ENCODE measurements at places on chromosomes 7 and 10.
A peak's percentile ranks its signal among the peaks of the same experiment; 100 is the strongest.

- no peak for DNase-seq
These were observed 71.3 kb downstream of the KCND2 start for GRCh38 chr7:120344276-120344675.

- no peak for DNase-seq
These were observed 7.4 kb downstream of the HK1 start for GRCh38 chr10:69285699-69286098.

GRCh38 chr7:140881507-140882228 lies 43.1 kb downstream of the BRAF start:
- DNase-seq = no peak

DNA sequence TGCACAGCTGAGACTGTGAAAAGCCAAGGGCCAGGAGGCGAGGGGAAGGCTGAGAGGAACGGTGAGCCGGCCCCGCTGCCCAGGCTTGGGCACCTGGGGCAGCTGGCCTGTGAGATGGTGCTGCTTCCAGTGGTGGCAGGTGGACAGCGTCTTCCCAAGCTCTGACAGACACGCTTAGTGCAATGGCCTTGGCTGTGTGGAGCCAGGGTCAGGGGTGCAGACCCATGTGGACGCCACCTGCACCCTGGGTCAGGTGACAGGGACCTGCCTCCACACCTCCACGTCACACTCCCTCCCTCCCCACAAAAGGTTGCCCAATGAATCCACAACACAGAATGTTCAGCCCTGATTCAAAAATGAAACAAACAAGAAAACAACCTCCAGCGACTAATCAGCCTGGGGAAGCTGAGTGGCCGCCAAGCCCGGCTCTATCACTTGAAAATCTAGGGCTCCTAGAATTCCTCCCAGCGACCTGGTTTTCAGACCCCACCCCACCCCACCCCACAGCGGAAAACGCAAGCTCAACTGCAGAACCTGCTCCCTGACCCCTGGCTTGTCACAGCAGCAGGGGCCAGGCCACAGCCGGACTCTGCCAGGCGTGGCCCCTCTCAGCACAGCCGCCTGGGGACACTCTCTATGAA lies 54.3 kb downstream of the PRKAG2 start:
- no peak for DNase-seq

- DNase-seq = no peak
These were observed 40.8 kb upstream of the INSIG1 start for GRCh38 chr7:155256761-155257481.

- DNase-seq = peak; percentile 51
These were observed 173.6 kb upstream of the IMMP2L start for GRCh38 chr7:111735661-111736551.

DNA sequence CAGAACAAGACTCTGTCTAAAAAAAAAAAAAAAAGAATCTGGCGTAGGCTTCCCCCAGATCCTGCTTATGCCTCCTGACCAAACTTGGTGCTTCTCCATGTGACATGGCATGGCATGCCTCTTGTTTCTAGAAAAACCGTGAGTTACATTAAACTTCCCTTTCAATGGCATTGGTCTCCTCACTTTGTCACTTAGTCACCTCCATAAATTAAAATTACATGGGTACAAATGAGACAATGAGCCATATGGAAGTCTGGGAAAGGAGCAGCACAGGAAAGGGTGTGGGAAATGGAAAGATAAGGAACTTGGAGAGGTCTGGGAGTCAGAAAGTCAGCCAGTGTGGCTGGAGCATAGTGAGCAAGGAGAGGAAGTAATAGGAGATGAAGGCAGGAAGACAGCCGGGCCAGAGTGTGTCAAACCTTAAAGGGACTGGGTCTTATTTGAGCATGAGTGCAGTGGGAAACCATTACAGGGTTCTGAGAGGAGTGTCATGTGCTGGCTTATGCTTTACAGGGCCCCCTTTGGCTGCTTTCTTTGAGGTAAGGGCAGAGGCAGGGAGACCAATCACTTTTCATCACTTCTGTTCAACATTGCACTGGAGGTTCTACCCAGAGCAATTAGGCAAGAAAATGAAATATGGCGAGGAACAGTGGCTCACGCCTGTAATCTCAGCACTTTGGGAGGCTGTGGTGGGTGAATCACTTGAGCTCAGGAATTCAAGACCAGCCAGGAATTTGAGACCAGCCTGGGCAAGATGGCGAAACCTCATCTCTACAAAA lies 21.3 kb upstream of the ZMIZ2 start:
- no peak for DNase-seq

DNA sequence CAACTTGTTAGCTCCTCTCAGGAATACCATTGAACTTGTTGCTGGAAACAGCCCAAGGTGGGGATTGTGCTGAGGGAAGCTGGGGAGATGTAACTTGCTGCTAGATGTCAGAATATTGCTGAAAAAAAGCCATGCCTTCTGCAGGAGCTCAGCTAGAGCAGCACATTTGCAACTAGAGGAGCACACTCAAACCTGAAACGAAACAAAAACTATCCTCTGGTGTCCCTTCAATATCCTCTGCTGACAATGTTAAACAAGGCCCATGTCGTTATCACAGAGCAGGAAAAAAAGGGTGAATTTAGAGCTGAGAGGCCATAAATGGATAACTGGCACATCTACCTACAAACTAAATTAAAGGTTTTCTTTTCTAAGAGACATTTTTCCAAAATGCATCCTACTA lies 53.7 kb upstream of the MACC1 start:
- no peak for DNase-seq

DNA sequence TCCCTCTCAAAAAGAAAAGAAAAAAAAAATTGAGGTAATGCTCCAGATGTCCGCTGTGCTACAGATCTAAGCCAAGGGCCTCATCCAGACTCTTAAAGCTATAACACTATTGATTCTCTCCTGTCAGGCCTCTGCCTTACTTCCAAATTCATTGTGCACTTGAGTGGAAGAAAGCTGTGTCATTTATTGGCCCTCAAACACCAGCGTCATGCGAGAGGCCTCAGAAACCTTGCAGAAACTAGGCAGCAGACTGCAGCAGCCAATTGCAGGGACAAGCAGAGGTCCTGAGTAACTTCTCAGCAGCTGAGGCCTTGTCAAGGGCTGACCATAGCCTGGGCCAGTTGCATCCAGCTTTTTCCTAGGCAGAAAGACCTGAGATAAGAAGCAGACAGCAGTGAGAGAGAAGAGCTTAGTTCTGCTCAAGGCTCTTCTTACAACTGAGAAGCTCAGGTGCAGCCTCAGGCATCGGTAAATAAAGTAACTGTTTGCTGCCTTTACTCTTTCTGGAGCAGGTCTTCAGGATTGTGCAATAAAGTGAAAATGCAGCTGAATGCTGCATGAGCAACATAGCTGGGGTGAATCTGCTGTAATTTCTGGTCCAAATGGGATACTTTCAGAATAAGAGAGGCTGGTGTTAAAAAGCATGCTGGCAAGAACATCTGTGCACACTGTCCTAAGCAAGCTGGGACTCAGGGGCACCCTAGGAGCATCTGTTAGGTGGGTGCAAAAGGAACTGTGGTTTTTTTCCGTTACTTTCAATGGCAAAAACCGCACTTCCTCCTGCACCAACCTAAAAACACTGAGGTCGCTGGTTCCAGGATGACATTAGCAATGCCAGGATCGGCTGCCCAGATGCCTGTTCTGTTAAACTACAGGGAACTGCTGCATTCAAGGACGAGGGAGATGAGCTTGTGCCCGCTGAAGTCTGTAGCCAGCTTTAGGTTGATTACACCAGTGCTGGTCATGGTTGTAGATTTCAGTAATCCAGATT lies 181.8 kb upstream of the PFKP start:
- no peak for DNase-seq

DNA sequence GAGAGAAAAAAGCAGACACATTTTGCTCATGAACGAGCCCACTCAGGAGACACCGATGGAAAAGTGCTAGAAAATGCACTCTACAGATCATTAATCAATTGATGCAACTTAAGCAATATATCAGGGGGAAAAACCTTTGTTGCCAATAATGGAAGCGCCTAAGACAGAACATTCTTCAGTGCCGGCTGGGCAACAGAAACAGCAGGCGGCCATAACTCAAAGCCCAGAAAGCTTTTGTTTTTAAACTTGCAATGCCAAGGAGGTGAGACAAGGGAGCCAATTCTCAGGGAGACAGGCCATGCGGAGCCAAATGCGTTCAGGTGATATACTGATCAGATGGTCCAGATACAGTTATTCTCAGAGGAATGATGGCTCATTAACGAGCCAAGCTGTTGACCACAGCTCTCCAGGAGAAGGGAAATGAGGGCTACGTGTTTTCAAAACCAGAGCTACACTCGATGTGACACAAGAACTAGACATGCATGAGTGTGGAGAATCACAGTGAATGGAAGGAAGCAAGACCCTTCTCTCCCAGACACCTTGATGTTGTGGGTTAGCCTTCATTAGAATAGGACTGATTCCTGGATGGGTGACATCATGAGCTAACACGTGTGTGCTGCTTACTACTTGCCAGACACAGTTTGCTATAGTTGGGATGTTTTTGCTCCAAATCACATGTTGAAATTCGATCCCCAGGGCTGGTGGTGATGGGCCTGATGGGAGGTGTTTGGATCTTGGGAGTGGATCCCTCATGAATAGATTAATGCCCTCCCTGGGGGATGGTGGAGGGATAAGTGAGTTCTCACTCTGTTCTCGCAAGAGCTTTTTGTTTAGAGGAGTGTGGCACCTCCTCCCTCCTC lies 79.1 kb upstream of the KCNMA1 start:
- no peak for DNase-seq

DNA sequence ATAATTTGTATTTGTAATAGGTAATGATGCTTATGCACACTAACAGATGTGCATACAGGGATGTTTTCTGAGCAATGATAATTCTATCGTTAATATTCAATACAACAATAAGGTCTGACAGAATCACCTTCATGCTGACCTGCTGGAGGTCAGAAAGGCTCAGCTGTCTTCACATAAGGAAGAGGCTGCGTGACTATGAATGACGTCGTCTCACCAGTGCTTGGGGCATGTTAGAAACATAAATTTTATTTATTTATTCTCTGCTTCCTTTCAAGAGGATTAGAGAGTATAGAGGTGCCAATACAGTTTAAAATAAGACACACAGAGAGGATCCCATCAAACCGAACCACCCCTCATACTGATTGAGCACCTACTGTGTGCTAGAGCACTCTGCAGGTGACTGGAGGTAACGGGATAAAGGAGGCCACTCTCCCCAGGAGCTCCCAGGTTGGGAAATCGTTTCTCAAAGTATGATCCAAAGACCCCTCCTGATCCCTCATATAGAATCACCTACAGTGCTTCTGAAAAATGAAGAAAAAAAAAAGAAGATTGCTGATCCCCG lies 265.6 kb upstream of the NPVF start:
- DNase-seq = no peak

- DNase-seq = no peak
These were observed 683 bp downstream of the CDC123 start for GRCh38 chr10:12196531-12197211.

GRCh38 chr10:31304291-31304970 lies 14.6 kb upstream of the ZEB1 start:
- DNase-seq = no peak

- DNase-seq = no peak
These were observed 352.2 kb downstream of the PRPF18 start for GRCh38 chr10:13938950-13939349.

DNA sequence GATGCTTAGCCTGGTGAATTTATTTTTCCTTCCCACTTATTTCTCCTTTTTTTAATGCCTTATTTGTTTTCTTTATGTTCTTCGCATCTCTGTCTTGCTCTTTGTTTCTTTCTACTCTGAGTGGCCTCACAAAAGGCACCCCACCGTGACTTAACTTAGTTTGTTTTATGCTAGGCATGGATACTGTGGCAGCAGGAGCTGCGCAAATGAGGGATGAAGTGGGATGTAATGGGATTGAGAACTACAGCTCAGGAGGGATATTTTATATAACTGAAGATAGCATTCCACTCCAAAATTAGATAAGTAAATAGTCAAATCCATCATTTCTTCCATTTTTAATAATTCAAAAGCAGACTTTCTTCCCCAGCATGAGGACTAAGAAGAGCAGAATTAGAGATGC lies 1.7 kb upstream of the CACNA2D1 start:
- DNase-seq = no peak

- DNase-seq = no peak
These were observed 31.5 kb downstream of the NMT2 start for GRCh38 chr10:15137036-15137359.

DNA sequence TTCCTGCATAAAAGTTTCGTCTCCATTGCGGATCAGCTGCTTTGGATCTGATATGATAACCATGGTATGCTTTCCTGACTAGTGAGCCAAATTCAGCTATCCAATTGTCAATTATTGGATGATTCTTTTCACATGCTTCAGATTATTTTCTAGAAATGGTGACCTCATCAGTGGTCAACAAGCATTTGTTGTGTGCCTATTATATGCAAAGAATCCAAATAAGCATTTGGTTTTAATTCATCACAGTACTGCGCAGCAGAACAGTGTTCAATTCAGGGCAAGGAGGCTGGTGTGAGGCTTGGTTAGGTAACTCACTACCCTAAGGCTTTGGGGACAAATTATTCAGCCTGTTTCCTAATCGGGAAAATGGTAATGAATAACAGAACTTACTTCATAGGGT lies 200.5 kb downstream of the SKAP2 start:
- no peak for DNase-seq

- DNase-seq = no peak
These were observed 7.0 kb upstream of the TRDMT1 start for GRCh38 chr10:17208476-17208875.

GRCh38 chr10:46060706-46061105 lies 14.6 kb upstream of the MSMB start:
- no peak for DNase-seq

DNA sequence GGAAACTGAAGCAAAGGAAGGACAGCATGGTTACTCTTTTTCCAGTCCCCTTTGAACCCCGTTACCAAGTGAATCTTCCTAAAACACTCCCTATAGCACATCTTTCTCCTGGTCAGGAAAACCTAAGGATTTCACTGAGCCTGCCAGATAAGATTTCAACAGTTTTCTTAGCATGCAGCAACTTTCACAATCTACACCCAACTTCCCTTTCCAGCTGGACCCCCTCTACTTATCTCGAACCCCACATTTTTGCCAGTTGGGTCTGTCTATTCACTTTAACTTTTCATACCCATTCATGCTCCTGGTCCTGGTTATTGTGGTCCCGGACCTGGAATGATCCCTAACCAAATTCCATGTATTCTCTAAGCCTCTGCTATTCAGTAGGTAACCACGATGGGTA lies 14.9 kb upstream of the CPVL start:
- DNase-seq = no peak

DNA sequence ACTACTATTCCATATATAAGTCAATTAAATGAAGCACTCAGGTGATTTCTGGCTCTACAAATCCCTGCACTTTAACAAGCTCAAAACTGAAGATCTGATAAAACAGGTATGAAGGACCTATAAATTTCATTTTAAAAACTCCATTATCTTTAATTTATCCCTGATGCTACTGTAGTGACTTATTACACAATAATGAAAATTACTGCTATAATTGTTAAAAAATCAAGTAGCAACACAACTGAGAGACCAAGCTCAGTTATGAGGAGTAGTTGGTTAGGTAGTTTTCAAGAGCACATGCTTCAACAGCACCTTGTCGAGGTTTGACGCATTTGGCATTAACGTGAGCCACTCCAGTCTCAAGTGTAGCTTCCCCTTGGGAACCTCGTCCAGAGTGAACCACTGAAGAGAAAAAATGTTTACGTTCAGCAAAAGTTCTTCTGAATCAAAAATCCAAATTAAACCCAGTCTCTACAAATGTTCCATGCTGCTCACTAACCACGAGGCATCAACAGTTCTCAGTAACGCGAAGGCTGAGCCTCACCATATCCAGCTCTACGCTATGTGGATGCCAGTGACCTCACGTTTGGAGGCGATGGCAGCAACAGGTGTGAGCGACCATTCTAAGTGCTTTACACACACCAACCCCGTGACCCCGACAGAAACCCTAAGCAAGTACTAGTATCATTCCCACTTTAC lies 55.3 kb upstream of the NCAPG2 start:
- DNase-seq = no peak

- DNase-seq = no peak
These were observed 383.5 kb upstream of the VWC2 start for GRCh38 chr7:49389871-49390479.

Data from HTR-8/SVneo (cell line).